ENCODE measurements at places on chromosomes 12 and 14.

DNA sequence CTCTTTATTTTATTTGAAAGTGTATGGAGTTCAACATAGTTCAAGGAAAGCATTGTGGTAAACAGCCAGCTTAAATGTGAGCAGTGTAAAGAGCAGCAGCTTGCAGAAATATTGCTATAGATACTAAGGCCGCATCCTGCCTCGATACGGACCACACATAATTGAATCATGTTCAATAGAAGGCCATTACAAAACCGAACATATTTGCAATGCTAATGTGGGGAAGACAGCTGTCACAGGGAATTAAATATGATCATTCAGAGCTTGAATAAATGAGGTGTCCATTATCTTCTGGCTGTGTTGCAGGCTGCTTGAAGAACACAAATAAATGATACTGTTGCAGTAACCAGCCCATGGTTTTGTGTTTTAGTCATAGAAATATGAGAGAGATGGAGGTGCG is 173.2 kb downstream of the BRMS1L start:
- no peak for DNase-seq
- H3K27ac ChIP-seq = no peak overlapping the region
- H3K36me3 ChIP-seq = no peaks in the 10 kb centered on the region
- no peaks in the 10 kb centered on the region for H3K4me1 ChIP-seq
- no peak overlapping the region for H3K4me3 ChIP-seq

GRCh38 chr12:13061377-13061776 is 17.2 kb downstream of the FAM234B start:
- H3K4me1 ChIP-seq = peaks cover 10% of the 10 kb centered on the region
- DNase-seq = peak; percentile 86
- no peak overlapping the region for H3K4me3 ChIP-seq
- no peaks in the 10 kb centered on the region for H3K27me3 ChIP-seq
- H3K36me3 ChIP-seq = no peaks in the 10 kb centered on the region

GRCh38 chr12:130628304-130628703 is 87.8 kb downstream of the RIMBP2 start:
- DNase-seq = no peak
- H3K27ac ChIP-seq = no peak overlapping the region
- H3K36me3 ChIP-seq = no peaks in the 10 kb centered on the region
- no peaks in the 10 kb centered on the region for H3K27me3 ChIP-seq

DNA sequence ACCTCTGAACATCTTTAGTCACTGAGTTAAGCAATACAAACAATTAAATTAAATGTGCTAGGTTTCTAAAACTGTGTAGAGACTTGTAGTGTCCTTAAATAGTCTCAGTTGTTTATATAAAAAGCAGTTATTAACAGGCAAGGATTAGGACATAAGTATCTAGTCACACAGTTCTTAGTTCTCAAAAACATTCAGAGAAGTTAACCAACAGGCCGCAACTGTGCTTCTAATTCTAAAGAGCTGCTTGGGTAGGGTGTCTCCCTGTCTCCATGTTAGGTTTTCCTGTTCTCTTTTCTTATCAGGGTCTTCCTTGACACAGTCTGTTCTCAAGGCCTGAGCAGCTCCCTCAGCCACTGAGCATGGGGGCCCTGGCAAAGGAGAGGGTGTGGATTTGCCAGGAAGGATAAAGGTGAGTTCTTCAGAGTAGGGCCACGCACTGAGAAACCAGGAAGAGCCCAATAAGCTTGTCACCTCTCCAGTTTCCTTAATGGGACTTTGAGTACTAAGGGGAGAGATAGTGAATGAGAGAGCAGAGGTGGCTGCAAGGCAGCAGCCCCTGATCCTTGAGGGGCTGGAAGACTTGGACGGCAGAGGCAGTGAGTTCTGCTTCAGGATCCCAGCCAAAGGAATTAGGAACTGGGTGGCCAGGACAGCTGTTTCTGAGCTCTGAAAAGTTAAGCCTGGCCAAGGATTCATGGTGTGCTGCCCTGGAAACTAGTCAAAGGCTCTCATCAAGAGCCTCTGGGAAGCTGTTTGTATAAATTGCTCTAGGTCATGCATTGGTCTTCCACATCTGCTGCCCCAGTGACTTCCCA is 177.3 kb downstream of the MYRFL start:
- no peaks in the 10 kb centered on the region for H3K27me3 ChIP-seq
- peaks cover 1% of the 10 kb centered on the region for H3K4me1 ChIP-seq
- no peak overlapping the region for H3K4me3 ChIP-seq
- DNase-seq = no peak
- no peaks in the 10 kb centered on the region for H3K36me3 ChIP-seq

- no peaks in the 10 kb centered on the region for H3K4me1 ChIP-seq
- no peaks in the 10 kb centered on the region for H3K27me3 ChIP-seq
- DNase-seq = no peak
- H3K4me3 ChIP-seq = no peak overlapping the region
These were observed 8.2 kb upstream of the CCDC85C start for GRCh38 chr14:99612071-99612737.

DNA sequence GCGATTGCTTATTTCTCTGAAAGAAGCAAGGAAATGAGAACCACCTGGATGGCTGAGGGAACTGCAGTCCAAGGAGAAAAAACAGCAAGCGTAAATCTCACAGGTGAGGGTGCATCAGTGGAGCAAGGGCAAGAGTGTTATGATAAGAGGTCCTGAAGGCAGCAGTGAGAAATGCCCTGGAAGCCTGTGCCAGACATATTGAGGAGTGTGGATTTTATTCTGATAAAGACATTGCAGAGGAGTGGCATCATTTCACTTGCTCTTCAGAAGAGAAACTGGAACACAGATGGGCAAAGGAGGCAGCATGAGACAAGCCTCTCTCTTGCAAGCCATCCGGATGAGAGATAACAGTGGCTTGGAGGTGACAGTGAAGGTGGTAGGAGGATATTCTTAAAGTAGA is 78.5 kb downstream of the PDE3A start:
- peak; percentile 8 for DNase-seq
- H3K4me1 ChIP-seq = peaks cover 5% of the 10 kb centered on the region
- no peak overlapping the region for H3K27ac ChIP-seq
- H3K36me3 ChIP-seq = no peaks in the 10 kb centered on the region
- no peaks in the 10 kb centered on the region for H3K27me3 ChIP-seq

GRCh38 chr14:74238974-74239847 is at the start of gene VSX2:
TSS of gene VSX2 (plus strand) at chr14:74239449. CDS start at chr14:74239562, 113 bp downstream.
- peaks cover 62% of the 10 kb centered on the region for H3K27me3 ChIP-seq
- no peak within 1 kb of the TSS for H3K27ac ChIP-seq
- H3K36me3 ChIP-seq = no peaks in the 10 kb centered on the region

GRCh38 chr14:95255013-95255412 is 64.7 kb downstream of the CLMN start:
- no peaks in the 10 kb centered on the region for H3K36me3 ChIP-seq
- H3K27ac ChIP-seq = no peak overlapping the region
- no peaks in the 10 kb centered on the region for H3K27me3 ChIP-seq
- H3K4me1 ChIP-seq = peaks cover 14% of the 10 kb centered on the region
- no peak overlapping the region for H3K4me3 ChIP-seq

DNA sequence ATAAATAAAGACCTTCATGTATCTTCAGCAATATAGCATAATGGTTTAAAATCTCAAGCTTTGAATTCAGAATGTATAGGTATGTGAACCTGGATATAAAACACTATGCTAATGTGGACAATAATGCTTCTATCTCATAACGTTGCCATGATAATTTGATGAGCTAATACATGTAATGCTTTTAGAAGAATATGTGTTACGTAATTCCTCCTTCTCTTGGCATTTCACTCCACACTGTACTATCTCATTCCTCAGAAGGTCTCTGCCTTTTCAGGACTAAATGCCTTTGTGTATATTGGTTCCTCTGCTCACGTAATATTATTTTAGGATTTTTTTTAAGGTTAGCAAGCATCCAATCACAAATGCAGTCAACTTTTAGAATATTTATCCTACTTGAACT is 86.5 kb downstream of the FOXA1 start:
- no peaks in the 10 kb centered on the region for H3K27me3 ChIP-seq
- no peaks in the 10 kb centered on the region for H3K36me3 ChIP-seq
- no peak overlapping the region for H3K27ac ChIP-seq
- H3K4me3 ChIP-seq = no peak overlapping the region
- no peaks in the 10 kb centered on the region for H3K4me1 ChIP-seq

- no peak for DNase-seq
- H3K4me1 ChIP-seq = peaks cover 2% of the 10 kb centered on the region
- no peak overlapping the region for H3K4me3 ChIP-seq
- H3K36me3 ChIP-seq = no peaks in the 10 kb centered on the region
These were observed 464.8 kb upstream of the RGS6 start for GRCh38 chr14:71467361-71467811.

GRCh38 chr12:1797991-1798640 is 22.2 kb upstream of the LRTM2 start:
- H3K36me3 ChIP-seq = no peaks in the 10 kb centered on the region
- peaks cover 5% of the 10 kb centered on the region for H3K4me1 ChIP-seq
- H3K27ac ChIP-seq = no peak overlapping the region
- no peaks in the 10 kb centered on the region for H3K27me3 ChIP-seq
- DNase-seq = no peak
- H3K4me3 ChIP-seq = no peak overlapping the region

DNA sequence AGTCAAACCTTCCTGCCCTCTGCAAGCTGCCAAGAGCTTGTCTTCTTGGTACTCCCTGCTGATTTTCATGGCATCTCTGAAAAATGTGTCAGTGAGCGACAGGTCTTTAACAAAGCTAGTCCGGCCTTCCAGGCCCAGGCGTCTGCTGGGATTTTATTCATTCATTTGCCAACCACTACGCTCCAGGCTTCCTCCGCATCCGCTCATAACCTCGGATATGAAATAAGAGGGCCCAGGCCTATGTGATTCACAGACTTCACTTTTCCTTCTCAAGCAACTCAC is 13.8 kb downstream of the TSPAN9 start:
- H3K4me1 ChIP-seq = no peaks in the 10 kb centered on the region
- H3K27ac ChIP-seq = no peak overlapping the region
- no peak overlapping the region for H3K4me3 ChIP-seq
- no peak for DNase-seq
- H3K36me3 ChIP-seq = no peaks in the 10 kb centered on the region

- DNase-seq = no peak
- H3K4me1 ChIP-seq = peaks cover 12% of the 10 kb centered on the region
- no peak overlapping the region for H3K4me3 ChIP-seq
- no peak overlapping the region for H3K27ac ChIP-seq
- no peaks in the 10 kb centered on the region for H3K36me3 ChIP-seq
- H3K27me3 ChIP-seq = no peaks in the 10 kb centered on the region
These were observed 70.3 kb downstream of the STON2 start for GRCh38 chr14:81329640-81330381.

- H3K36me3 ChIP-seq = no peaks in the 10 kb centered on the region
- DNase-seq = no peak
- H3K4me3 ChIP-seq = no peak overlapping the region
- no peak overlapping the region for H3K27ac ChIP-seq
- no peaks in the 10 kb centered on the region for H3K27me3 ChIP-seq
These were observed 73.0 kb downstream of the DNAI7 start for GRCh38 chr12:25121916-25122315.

- H3K27ac ChIP-seq = no peak overlapping the region
- no peak for DNase-seq
- H3K4me3 ChIP-seq = no peak overlapping the region
- no peaks in the 10 kb centered on the region for H3K36me3 ChIP-seq
- H3K4me1 ChIP-seq = no peaks in the 10 kb centered on the region
These were observed 1954.6 kb upstream of the FLRT2 start for GRCh38 chr14:83575301-83575700.

DNA sequence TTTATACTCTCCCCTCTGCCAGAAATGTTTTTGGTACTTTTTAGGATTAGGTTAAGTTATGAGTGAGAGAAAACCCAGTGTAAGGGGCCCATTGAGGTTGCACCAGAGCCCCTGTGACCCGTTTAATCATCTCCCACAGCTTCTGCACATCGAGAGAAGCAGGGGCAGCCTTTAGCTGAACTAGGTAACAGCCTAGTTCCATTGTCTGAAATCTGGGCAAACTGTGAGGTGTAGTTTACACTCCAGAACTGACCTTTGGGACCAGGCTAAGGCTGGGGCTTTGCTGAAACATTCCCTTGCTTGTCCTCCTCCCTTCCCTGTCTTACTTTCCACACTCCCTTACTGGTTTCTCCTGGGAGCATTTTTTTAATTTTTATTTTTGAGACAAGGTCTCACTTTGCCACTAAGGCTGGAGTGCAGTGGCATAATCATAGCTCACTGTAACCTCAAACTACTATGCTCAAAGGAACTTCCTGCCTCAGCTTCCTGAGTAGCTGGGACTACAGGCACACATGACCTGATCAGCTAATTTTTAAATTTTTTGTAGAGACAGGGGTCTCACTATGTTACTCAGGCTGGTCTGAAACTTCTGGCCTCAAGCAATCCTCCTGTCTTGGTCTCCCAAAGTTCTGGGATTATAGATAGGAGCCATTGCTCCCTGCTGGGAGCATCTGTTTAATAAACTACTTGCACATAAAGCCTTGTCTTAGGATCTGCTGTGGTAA is 25.9 kb upstream of the DHRS2 start:
- no peaks in the 10 kb centered on the region for H3K36me3 ChIP-seq
- H3K27ac ChIP-seq = no peak overlapping the region
- H3K27me3 ChIP-seq = no peaks in the 10 kb centered on the region
- H3K4me3 ChIP-seq = no peak overlapping the region
- DNase-seq = no peak

DNA sequence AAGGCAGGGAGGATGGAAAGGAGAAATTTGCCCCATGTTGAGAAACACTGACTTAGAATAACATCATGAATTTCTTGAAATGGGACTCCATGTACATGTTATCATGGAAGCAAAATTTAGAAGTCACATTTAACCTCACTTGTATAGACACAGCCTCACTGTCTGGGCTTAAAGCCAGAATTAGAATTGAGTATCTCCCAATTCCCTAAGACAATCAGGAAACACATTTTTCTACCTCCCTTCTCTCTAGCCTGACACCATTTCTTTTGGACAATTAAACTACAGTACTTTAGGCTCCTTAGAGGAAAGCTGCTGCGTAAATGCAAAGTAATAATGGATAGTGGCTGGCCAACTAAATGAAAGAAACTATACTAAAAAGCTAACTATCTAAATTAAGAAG is 795.5 kb downstream of the C12orf50 start:
- H3K27me3 ChIP-seq = no peaks in the 10 kb centered on the region
- no peaks in the 10 kb centered on the region for H3K36me3 ChIP-seq
- no peak overlapping the region for H3K27ac ChIP-seq
- no peak overlapping the region for H3K4me3 ChIP-seq
- no peak for DNase-seq

DNA sequence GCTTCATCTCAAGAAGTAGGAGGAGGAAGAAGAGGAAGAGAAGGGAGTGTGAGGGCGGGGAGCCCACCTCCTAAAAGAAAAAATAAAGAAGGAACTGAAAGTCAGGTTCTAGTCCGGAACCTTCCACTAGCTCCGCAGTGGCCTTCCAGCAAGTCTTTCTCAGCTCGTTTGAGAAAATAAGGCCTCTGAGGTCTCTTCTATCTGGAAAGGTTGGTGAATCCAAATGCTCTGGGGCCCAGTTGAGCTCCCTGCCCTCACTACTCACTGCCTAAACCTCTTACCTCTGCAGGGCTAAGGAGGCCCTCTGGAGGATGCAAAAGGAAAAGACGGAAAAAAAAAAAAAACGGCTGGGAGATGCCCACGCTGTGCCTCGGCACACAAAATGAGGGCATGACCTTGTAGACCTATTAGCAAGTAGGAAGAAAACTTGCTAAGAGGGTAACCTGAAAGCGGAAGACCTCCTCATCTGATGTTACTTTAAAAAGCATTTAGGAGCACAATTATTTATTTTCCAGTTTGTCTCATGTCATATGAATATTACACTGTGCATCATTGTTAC is 35.9 kb downstream of the FBLN5 start:
- H3K4me1 ChIP-seq = no peaks in the 10 kb centered on the region
- no peak overlapping the region for H3K27ac ChIP-seq
- DNase-seq = peak; percentile 88
- no peak overlapping the region for H3K4me3 ChIP-seq
